Gastroesophageal sphincter (tissue), 4 donors: ENCODE measurements at places on chromosomes 7 and 10. TPM values are rescaled to one million over a fixed set of nuclear protein-coding genes. Genes with fewer than 3 reads are reported as not detected.

FIGNL1 gene
- 5.0 TPM for total RNA-seq

LIPF gene
- total RNA-seq: not detected

LIPK gene
- total RNA-seq: not detected

RNF133 gene
- 0.67 TPM for total RNA-seq

SLC26A5 gene
- 0.13 TPM for total RNA-seq

CCDC3 gene
- total RNA-seq: 12.2 TPM

CNPY1 gene
- not detected for total RNA-seq

C10orf105 gene
- not detected for total RNA-seq

MKI67 gene
- total RNA-seq: 0.40 TPM

CLRN3 gene
- not detected for total RNA-seq

PRF1 gene
- total RNA-seq: 2.0 TPM

CHAT gene
- total RNA-seq: not detected

LBX1 gene
- total RNA-seq: not detected

C10orf62 gene
- not detected for total RNA-seq

CDH23 gene
- total RNA-seq: 5.1 TPM

ACHE gene
- 1.1 TPM for total RNA-seq

TEX47 gene
- total RNA-seq: not detected

SMIM30 gene
- total RNA-seq: 46.2 TPM

SPDYE11 gene
- total RNA-seq: not detected

BEND7 gene
- 18.4 TPM for total RNA-seq

GSTO2 gene
- 0.15 TPM for total RNA-seq

COL28A1 gene
- 20.7 TPM for total RNA-seq

NME8 gene
- 2.8 TPM for total RNA-seq

GFRA1 gene
- total RNA-seq: 62.5 TPM

LRRC4 gene
- 0.82 TPM for total RNA-seq

CALML3 gene
- not detected for total RNA-seq

FAM25C gene
- total RNA-seq: not detected

SRGN gene
- total RNA-seq: 66.7 TPM

HOXA9 gene
- 0.89 TPM for total RNA-seq

FEZF1 gene
- total RNA-seq: not detected

LMOD2 gene
- total RNA-seq: not detected

ETV1 gene
- total RNA-seq: 4.3 TPM

MYOZ1 gene
- total RNA-seq: not detected

MSMB gene
- not detected for total RNA-seq

PRSS37 gene
- total RNA-seq: not detected

NPVF gene
- not detected for total RNA-seq

STEAP1 gene
- 14.2 TPM for total RNA-seq

TAS2R39 gene
- total RNA-seq: not detected

CPA2 gene
- not detected for total RNA-seq
